ENCODE measurements at places on chromosomes 11 and 22. TPM values are rescaled to one million over a fixed set of nuclear protein-coding genes. Genes with fewer than 3 reads are reported as not detected.

Gene FAM83F
- total RNA-seq, result 0.03 TPM

Gene RIN1
- 1.3 TPM for total RNA-seq

DNA sequence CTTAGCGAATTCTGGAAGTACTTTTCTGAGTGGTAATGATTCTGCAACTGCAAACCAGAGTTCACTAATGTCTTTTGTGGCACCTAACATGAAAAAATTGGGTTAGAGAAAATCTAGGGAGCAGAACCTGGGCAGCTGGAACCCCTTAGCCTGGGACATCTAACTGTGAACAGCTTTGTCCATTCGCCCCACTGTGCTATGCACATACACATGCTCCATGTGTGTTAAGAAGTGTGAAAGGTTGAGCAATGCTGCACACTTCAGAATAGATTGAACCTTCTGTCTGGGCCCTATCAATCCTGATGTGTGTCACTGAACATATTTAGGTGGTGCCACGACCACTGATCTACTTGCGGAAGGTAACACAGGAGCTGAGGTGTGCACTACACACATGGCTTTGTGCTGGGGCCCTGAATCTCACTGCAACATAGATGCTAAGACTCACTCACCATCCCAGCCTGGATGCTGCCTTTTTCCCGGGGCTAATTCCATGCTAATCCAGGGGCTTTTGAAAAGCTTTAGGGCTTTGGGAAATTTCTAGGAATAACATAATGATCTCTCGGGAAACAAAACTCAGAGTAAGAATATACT, 976.2 kb downstream of the NTM start:
- no peak for DNase-seq
- H3K4me3 ChIP-seq, result no peak overlapping the region
- H3K36me3 ChIP-seq, result no peaks in the 10 kb centered on the region
- H3K27me3 ChIP-seq, result peaks cover 2% of the 10 kb centered on the region
- peaks cover 15% of the 10 kb centered on the region for H3K4me1 ChIP-seq

GRCh38 chr22:25490896-25491295, 73.6 kb upstream of the GRK3 start:
- no peaks in the 10 kb centered on the region for H3K27me3 ChIP-seq
- no peak overlapping the region for H3K27ac ChIP-seq
- DNase-seq, result no peak
- H3K4me1 ChIP-seq, result peaks cover 16% of the 10 kb centered on the region
- H3K36me3 ChIP-seq, result peaks cover 33% of the 10 kb centered on the region

- DNase-seq, result no peak
- H3K27me3 ChIP-seq, result peaks cover 15% of the 10 kb centered on the region
- H3K36me3 ChIP-seq, result peaks cover 6% of the 10 kb centered on the region
These were observed 4.6 kb downstream of the B4GALNT4 start for GRCh38 chr11:373716-374551.

GRCh38 chr11:83157594-83158356, 844 bp downstream of the PCF11 start:
- DNase-seq, result peak; percentile 60
- H3K4me3 ChIP-seq, result peak overlapping the region; percentile 100
- H3K36me3 ChIP-seq, result peaks cover 51% of the 10 kb centered on the region

DNA sequence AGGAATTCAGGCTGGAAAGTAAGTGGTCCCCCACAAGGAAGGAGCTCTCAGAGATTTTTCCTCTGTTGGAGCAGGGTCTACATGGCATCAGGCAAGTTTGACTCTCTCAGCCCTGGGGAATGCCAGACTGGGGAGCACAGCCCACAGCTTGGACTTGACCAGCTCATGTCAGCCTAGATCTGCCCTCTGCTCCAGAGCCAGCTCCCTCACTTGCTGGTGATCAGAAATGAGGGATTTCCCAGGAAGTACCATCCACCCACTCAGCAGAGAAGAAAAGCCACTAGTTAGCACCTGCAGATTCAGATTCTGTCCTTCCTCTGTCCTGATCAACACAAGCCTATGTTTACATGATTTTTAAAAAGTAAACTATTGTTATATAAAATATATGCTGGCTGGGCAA, 13.0 kb downstream of the TALDO1 start:
- peaks cover 2% of the 10 kb centered on the region for H3K4me1 ChIP-seq
- no peak for DNase-seq
- peaks cover 57% of the 10 kb centered on the region for H3K36me3 ChIP-seq
- H3K4me3 ChIP-seq, result no peak overlapping the region
- H3K27me3 ChIP-seq, result no peaks in the 10 kb centered on the region

All from activated CD8-positive, alpha-beta T cell treated with anti-CD3 and anti-CD28 coated beads, Interleukin-2, amount 10 ng/mL, durations not matched to agents 7 days and 5 days (primary cell).